ENCODE measurements at places on chromosomes 3 and 15.

DNA sequence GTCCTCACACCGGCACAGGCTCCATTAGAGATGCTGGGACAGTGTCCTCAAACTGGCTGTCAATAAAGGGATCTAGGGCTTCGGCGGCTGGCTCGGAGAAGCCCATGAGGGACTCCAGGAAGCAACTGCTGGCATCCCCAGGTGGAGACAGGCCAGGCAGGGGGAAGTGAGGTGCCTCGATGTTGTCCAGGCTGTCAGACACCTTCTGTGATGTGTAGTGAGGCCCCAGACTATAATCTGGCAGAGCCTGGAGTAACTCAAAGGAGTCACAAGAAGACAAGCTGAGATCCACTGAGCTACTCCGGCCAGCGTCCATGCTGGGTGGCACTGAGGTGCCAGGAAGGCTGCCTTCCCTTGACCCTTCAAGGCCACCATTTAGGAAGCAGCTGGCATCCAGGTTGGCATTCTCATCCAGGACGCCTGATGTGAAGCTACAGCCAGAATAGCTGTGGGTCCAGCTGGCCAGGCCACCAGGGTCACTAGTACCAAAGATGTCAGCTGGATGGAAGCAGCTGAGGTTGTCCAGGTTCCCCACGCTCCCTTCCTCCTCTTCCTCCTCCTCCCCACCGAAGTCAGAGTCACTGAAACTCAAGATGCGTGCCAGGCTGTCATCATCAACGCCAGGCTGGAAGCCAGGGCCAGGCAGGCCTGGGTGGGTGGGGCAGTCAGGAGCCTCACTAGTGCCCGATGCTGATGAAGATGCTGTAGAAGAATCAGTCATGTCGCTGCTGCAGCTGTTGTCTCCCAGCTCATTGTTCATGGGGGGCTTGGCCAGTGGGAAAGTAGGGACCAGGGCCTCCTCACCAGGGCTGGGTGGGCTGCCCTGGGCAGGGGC lies 10.1 kb downstream of the CSRNP1 start:
- DNase-seq, result no peak

DNA sequence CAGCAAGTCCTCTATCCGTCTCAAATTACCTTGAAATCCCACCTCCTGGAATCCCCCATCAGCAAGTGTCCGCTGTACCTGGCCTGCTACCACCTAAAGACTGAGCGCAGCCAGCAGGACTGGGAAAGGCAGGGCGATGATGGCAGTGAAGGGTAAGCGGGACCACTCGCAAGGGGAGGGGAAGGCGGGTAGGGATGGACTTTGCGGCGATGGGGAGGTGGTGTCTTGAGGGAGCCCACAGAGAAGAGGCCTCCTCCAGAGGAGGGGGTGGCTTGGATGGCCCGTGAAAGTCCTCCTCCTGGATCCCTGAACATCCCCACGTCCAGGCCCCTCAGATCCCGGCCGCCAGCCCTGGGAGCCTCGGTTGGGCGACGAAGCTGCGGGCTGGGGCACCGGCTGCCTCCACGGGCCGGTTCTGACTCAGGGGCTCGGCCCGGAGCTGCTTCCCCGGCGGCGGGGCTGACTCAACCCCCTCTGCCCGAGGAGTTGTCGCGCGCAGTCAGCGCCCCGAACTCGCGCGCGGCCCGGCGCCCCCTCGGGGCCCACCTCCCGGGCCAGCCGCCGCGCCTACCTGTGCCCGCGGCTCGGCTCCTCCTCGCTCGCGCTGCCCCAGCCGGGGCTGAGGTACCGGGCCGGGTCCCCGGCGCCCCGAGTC lies 512 bp downstream of the LARP6 start:
- DNase-seq, result peak; percentile 53

GRCh38 chr3:80807577-80807976 lies 953.9 kb downstream of the GBE1 start:
- no peak for DNase-seq

- peak; percentile 27 for DNase-seq
These were observed 22.1 kb downstream of the ZNF621 start for GRCh38 chr3:40546816-40547215.

DNA sequence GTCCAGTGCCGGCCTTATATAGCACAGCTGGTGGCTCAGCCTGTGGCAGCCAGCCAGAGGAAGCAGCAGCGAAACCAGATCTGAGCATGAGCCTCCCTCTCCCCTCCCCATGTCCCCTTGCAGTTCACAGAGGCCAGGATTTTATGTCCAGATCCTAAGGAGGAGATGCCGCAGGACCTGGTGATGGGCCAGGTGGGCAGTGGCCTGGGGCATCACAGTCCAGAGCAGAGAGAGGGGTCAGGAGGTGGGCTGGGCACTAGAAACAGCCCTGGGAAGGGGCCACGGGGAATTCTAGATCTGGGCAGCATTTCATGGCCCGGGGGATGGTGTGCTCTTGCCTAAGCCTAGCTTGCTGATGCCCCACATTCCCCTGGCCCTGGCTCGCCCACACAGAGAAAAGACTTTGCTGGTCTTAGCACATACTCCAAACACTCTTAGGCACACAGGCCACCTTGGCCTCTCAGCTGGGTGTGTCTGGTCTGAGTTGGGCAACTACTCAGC lies 259 bp upstream of the CILP start:
- no peak for DNase-seq

DNA sequence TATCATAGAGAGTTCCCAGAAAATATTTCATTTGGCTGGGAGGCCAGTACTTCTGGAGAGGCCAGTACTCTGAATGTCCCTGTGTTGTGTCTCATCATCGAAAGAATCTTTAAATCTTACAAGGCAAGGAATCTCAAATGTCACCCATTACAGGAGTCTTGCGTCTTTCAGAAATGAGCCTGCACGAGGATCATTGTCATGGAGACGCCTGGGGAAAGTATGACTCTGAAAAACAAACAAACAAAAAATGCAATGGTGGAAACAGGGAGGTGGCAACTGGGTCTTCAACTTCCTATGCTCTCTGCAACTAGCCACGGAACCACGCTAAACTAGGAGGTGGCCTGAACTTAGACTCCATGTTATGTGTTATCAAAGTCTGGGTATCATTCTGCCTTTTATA lies 804.6 kb downstream of the EPHA3 start:
- DNase-seq, result no peak

GRCh38 chr15:33242669-33243191 lies 48.2 kb upstream of the FMN1 start:
- peak; percentile 95 for DNase-seq

DNA sequence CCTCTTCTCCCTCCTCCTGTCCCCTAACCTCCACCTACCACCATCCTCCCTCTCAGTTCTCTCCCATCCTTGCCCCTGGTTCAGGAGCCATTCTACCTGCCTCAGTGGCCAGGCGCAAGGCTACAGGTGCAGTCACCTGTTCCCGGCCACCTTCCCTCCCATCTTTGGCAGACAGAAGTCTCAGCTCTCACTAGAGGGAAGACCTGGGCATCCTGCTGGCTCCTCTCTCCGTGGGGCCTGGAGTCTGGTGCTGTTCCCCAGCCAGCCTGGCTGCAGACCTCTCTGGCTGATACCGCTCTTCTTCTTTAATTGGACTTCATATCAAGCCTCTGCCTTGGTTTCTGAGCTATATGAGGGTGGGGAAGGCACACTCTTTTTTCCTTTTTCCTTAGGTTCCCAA lies 53.0 kb upstream of the SLC6A1 start:
- no peak for DNase-seq

GRCh38 chr3:16866571-16866970 lies 18.2 kb upstream of the PLCL2 start:
- DNase-seq, result peak; percentile 58

DNA sequence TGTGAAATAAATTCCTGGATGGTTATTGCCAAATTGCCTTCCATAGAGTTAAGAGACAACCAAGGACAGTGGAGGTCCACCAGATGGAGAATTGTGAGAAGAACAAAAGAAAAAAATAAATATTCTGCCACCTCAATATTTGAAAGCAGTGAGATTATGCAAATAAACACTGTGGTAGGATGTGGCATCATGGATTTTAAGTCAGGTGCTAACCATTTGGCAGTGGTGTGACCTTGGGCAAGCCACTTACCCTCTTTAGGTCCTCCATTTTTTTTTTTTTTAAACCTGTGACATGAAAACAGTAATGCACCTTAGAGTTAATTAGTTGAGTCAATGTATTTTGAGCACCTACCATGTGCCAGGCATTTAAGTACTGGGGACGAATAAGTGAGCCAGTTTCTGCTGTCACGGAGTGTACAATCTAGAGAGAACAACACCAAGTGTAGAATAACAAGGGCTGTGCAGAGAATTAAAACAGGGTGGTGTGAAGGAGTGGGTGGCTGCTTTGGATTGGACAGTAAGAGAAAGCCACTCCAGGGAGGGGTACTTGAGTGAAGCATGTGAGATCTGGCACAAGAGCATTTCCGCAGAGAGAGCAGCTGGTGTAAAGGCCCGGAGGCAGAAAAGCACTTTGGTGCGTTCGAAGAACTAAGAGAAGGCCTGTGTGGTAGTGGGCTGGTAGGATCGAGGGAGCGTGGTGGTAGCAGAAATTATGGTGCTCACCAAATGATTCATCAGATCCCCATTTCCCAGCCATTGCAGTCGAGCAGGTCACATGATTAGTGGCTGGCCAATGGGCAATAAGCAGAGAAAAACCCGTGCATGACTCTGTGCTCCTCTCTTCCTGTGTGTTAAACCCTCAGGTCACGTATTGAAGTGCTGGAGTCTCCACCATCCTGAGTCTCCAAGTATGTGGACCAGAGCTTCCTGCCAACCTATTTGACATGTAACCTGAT lies 39.2 kb downstream of the CCK start:
- DNase-seq, result no peak

DNA sequence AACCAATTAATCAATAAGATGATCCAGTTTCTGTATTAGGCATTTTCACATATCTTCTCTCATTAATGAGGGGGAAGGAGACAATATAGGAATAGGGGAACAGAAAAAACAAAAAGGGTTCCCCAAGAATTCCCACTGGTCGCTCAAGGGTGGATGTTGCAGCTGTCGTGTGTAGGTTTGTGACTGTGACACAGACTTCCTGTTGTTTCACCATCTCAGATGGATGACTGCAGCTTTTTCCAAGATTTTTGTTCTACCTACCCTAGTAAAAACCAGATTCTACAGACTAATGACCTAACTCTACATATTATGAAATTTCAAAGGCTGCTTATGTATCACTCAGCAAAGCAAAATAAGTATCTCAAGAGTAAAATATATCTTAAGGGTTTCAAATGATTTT lies 73.7 kb upstream of the MB21D2 start:
- no peak for DNase-seq

DNA sequence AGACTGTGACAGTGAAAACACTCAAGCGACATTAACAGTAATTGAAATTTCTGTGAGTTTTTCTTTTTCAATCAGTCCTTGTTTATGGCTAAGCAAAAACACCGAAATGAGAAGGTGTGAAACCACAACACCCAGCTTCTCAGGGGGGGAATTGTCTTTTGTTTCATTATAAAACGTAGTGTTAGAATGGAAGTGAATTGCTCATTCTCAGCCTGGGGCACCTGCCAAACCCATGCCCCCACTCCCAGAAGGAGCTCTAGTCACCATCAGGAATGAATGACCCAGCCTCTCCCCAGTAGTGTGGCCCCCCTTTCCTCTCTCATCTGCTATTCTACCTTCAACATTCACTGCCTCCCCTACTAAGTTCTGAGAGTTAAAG lies 185.8 kb upstream of the CFAP20DC start:
- no peak for DNase-seq

DNA sequence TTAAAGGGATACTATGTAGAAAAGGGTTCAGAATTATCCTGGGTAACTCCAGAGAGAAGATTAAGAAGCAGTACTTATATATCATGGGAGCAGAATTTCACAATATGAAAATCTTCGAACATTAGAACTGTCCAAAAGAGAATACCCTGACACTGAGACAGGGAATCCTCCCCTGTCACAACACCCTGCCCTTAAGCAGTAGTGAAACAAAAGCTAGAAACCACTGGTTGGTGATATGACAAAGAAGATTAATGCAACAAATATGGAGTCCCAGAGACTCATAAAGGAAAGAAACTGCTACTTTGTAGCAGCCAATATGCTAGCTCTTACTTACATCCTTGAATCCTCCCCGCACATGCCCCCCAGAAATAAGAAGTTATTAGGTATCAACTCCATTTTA lies 18.5 kb downstream of the MIX23 start:
- no peak for DNase-seq
